ENCODE measurements at places on chromosomes 6 and 20.

DNA sequence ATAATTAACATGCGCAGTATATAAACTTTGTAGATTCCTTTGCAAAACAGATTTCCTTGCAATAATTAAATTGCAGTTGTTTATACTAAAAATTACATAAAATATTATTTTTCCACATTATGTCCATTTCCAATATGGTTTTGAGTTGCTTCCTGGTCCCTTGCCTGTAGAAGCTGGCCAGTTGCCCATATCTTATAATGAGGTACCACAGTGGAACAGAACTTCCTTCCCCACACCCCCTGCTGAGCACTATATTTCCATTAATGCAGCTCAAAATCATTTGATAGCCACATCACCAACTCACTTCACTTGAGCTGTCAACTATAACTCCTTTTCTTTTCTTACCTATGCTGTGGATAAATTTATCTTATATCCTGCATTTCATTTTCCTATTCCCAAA, 194.6 kb downstream of the DST start:
- no peak for DNase-seq

DNA sequence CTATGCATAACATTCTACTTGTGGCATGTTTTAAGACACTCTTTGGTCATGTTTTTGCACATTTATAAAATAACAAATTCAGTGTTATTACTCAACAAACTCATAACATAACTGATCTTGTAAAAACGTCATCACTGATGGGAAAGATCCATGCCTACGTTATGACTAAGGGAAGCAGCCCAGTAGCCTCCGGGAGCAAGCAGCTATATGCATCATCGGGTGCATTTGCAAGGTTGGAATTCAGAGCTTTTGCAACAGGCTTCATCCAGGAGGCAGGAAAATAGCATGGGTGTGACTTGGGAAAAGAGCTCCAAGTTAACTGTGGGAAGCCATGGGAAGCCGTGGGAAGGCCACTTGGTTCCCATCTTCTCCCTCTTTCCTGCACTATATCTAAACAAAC, 271.6 kb upstream of the SGK1 start:
- DNase-seq: no peak

DNA sequence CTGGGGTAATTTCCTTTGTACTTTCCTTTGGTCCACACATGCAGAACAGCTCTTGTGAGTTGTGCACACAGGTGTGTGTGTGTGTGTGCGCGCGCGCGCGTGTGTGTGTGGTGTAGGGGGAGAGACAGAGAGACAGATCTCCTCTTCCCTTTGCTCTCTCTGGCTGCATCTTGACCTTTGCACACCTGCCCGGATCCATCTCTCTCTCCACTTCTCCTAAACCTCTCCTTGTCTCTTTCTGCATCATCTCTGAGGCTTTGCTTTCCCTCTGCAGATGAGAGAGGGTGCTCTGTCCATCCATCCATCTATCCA, 67.0 kb downstream of the SRC start:
- DNase-seq: no peak

GRCh38 chr20:43844778-43845614, 69.7 kb upstream of the TOX2 start:
- DNase-seq: no peak

DNA sequence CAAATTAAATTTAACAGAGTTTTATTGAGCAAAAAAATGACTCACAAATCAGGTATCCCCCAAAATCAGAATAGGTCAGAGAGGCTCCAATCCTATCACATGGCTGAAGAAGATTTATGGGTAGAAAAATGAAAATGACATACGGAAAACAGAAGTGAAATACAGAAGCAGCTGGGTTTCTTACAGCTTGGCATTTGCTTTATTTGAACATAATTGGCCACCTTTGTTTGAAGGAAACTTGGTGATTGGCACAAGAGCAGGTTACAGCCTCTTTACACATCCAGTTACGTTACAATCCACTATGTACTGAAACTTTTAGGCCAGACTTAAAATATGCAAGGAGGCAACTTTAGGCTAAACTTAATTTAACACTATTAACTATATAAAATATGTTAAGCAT, 11.7 kb upstream of the TREM2 start:
- no peak for DNase-seq

DNA sequence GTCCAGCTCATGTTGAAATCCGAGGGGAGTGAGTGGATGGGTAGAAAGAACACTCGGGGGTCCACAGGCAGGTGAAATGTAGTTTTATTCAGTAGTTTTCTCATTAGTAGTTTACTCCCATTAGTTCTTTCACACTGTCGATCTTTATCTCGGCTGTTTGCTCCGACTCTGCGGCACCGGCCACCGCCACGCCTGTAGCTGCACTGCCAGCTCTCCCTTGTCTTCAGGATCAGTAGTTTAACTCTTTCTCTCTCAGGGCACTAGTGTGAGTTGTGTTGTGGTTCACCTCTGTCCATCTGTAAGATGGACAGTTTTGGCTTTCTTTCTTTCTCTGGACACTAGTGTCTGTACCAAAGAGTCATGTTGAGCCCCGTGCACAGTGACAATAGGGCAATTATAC, 195.7 kb downstream of the LMBRD1 start:
- DNase-seq: no peak

DNA sequence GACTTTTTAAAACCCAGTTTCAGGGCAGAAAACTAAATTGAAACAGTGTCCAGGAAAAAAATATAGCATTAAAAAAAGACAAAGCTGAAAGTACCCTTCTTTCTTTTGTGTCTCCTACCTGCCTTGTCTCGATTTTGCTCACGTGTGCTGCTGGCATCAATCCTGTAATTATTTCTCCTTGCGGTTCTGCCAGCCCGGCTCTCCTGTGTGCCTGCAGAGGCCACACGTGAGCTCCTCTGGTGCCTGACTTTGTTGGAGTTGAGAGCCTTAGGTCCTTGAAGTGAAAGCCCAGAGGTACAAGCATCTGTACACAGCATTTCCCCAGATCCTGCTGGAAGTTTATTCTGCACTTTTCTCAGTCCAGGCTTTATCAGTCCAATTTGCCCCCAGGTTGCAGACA, 36.5 kb downstream of the GHRH start:
- no peak for DNase-seq

- no peak for DNase-seq
Observed at GRCh38 chr20:36836591-36837269, 39.2 kb upstream of the TLDC2 start.

- no peak for DNase-seq
Observed at GRCh38 chr6:168381726-168382458, 59.1 kb upstream of the SMOC2 start.

DNA sequence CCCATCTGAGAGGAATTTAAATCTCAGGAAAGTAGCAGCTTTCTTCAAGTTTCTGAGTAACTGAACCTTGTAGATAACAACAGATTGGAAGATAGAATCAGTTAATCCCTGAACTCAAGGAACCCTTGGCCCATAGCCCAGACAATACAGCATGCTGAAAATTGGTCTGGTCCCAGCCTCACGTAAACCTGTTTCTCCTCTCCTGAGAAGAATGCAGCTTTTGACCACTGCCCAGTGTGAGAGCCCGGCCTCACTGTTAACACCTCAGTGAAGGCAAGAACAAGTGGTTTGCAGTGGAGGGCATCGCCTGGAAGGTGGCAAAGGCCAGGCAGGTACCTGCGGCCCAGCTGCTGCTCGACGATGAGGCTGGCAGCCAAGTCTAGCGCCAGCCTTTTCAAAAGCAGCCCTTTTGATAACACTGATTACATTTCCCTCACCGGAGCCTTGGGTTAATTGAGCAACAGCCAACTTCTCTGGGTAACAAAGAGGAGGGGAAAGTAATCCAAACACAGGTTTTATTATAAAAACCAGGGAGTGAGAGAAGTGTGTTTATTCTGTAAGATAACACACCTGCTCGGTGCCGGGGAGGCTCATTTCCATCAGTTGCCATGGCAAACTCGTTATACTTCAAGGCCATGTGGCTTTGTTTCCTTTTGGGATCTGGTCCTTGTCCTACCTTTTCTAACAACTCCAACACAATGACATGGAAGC, 54.0 kb downstream of the TRAF3IP2 start:
- DNase-seq: no peak

GRCh38 chr20:17840423-17840822, 128.2 kb downstream of the SNX5 start:
- no peak for DNase-seq

DNA sequence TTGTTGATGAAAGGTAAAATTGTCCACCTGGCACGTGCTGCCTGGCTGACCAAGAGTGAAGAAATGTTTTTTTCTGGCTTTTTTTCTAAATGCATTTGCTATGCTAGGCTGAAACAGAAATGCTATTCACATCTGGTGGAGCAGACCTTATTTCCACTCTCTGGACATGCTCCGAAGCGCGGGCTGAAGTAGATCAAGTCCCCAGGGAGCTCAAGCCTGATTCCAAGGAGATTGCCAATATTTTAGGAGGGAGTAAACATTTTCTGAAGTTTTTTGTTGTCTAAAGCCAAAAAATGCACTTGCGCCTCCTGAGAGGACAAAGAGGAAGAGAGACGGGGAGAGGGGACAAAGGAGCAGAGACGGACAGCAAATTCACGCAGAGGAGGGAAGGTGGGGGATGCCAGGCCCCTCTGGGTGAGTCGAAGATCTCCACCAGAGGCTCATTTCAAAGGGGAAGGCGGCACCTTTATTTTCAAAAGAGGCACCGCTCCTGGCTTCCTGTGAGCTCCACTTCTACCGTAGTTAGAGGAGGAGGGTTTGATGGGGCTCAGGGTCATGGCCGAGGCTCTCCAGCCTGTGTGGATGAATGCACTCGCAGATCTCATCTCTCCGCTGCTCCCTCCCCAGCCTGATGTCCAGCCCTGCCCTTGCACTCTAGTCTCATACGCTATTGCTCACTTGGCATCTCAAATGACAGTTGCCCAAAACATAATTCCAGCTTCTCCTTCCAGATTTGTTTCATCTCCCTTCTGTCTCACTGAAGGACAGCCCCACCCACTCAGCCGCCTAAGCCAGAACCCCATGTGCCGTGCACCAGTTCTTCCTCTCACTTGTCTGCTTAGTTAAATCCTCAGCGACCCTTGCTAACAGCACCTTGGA, 23.1 kb upstream of the SMOC2 start:
- DNase-seq: no peak

DNA sequence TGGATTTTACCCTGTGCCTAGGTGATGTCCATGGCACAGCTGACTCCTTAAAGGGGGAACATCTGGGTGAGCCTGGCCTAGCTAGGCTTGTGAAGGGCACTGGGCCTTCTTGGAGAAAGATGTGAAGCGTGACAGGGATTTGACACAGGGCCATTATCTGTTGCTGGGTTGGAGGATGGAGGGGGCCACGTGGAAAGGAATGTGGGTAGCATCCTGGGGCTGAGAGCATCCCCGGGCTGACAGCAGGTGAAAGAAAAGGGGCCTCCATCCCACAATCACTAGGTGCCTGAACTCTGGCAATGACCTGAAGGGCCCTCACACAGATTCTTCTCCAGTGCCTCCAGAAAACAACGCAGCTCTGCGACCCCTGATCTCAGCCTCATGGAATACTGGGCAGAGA, 124.7 kb downstream of the DTNBP1 start:
- DNase-seq: no peak

DNA sequence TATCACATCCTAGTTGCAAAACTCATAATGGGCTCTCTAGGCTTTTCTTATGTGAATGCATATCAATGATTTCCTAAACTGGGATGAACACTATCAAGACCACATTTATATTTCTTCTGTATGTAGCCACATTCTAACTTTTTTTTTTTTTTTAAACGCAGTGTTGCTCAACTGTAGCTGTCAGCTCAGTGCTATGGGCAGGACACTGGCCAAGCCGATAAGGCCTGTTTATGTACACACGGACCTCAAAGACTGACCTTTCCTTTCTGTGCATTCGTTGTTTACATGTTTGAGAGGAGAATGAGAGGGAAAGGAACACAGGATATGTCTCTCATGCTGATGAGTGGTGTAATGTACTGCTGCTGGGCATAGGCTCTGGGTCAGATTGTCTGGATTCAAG, 75.1 kb upstream of the B3GAT2 start:
- DNase-seq: no peak

DNA sequence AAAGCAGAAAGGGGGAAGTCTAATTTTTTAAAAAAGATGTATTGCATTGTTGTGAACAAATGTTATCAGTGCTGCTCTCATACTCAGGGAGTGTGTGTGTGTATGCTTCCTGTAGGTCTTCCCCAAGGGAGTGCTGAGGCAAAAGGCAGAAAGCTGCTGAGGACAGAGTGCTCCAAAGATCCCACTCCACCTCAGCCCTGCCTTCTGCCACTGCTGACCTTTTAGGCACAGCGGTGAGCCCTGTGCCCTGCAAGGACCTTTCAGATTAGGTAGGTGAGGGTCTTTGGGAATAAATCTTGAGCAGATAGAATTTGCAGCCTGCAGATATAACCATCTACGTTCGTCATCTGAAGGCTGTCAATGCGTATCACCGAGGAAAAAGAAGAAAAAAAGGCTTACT, 756.4 kb upstream of the MMS22L start:
- DNase-seq: no peak

- DNase-seq: no peak
Observed at GRCh38 chr6:7143476-7143974, 35.8 kb downstream of the RREB1 start.

GRCh38 chr6:69337311-69337710, 459.5 kb downstream of the LMBRD1 start:
- DNase-seq: no peak

- no peak for DNase-seq
Observed at GRCh38 chr6:150765067-150765764, 100.3 kb upstream of the MTHFD1L start.

GRCh38 chr6:157637516-157637915, 185.5 kb upstream of the SNX9 start:
- no peak for DNase-seq

DNA sequence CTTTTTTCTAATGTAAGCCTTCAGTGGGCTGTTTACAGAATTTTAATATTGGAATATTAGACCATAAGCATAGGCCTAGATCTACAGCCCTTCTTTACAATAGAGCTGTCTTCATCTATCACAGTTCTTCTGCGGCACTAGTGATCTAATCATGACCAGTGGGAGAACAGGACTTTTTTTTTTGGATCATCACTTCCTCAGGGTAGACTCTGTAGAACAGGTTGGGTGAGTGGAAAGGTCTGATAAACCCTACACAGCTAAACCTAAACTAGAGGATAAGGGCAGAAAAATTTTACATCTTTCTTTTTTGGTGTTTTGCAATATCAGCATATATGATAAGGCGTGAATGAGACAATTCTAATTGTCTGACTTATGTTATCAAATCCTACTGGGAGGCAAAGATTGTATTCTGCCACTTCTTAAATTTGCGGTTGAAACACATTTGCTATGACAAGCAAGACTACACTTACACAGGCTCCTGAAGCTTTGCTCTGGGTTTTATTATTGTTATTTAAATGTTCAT, 52.2 kb downstream of the GOPC start:
- no peak for DNase-seq

GRCh38 chr6:84344005-84344404, 116.6 kb upstream of the CEP162 start:
- no peak for DNase-seq

DNA sequence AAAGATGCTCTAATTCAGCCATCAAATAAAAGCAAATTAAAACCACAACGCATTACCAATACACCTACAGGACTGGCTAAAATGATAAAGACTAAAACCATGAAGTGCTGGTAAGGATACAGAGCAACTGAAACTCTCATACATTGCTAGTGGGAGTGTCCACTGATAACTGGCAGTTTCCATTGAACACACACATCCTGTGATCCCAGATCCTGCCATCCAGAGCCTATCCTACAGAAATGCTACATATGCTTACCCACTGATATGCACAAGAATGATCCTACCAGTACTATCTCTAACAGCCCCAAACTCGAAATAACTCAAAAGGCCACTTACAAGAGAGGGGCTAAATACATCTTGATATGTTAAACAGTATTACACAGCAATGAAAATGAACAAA, 81.0 kb downstream of the FYN start:
- no peak for DNase-seq

All from T-helper 22 cell (primary cell).